ENCODE measurements at places on chromosomes 2 and 18.

DNA sequence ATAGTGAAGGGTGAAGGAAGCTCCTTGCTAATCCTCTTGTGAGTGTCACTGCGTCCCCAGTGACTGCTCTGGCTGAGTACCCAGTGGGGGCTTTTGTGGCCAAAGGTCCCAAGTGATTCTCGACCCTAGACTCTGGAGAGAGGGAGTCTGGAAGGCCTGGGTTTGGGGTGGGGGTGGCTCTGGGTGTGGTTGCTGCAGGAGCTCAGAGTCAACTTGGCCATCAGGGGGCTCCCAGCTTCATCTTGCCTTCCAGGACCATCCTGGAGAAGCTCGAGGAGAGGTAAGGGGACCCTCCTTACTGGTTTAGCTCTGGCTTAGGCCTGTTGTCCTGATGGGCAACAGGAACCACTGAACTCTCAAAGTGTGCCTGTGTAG is 592 bp downstream of the PSD4 start:
- DNase-seq, result no peak

- no peak for DNase-seq
Measured at GRCh38 chr2:151976945-151977353, 121.9 kb downstream of the CACNB4 start.

DNA sequence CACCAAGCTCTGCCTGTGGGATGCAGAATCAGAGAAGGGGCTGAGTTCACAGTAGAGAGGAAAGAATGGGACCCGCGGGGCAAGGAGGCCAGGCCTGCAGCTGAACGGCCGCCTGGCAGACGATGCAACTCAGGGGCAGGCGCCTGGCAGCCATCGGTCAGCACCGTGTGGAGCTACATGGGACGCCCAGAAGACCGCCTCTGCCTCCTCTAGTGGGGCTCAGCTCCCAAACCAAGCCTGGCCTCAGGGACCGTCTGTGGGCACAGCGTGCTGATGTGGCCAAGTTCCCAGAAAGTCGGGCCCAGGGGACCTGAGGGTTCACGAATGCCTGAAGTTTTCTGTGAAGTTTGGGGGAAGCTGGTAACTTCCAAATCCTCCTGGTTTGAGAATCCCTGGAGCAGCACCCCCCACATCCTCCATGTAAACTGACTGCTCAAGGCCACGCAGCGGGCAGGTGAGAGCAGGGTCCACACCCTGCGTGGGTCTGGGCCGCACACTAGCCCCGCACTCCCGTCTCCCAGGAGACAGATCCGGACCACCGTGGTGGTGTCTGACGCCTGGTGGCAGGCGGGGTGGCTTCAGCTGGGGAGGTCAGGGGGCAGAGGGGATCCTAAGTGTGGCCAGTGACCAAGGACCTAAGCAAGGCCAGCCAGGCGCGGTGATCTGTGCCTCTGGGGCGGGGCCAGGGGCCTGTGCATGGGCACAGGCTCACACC is 14.6 kb downstream of the SNORC start:
- DNase-seq, result no peak

GRCh38 chr2:10185046-10185445 is 62.5 kb downstream of the RRM2 start:
- DNase-seq, result no peak

- no peak for DNase-seq
Measured at GRCh38 chr2:231012463-231012862, 16.5 kb downstream of the SPATA3 start.

DNA sequence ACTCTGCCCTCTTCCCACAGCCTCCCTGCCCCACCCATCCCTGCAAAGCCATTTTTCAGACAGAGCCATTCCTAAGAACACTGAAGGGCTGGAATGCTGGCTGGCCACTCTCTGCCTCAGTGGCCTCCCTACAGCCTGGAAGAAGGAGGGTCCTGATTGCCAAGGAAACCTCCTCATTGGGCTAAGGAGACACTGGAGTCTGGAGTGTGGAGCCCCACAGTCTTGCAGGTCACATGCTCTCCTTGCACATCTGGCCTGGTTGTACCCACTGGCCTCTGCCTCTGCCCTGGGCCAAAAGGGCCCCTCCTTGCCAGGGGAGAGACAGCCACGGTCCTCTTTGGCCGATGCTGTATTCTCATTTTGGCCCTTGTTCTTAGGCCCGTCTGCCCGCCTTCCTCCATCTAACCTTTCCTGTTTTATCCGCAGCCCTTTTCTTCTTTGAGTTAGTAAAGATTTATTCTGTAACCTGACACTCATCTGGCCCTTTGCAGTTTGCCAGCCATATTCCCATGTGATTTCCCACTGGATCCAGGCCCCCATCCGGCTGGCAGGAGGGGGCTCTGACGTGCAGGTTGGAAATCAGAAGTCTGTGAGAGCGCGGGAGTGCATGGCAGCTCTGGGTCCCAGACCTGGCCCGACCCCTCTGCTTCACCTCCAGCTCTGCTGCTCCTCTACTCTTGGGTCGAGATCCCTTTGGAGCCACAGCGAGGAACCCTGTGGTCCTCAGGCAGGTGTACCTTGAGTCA is 11.0 kb upstream of the CATIP start:
- DNase-seq, result no peak

DNA sequence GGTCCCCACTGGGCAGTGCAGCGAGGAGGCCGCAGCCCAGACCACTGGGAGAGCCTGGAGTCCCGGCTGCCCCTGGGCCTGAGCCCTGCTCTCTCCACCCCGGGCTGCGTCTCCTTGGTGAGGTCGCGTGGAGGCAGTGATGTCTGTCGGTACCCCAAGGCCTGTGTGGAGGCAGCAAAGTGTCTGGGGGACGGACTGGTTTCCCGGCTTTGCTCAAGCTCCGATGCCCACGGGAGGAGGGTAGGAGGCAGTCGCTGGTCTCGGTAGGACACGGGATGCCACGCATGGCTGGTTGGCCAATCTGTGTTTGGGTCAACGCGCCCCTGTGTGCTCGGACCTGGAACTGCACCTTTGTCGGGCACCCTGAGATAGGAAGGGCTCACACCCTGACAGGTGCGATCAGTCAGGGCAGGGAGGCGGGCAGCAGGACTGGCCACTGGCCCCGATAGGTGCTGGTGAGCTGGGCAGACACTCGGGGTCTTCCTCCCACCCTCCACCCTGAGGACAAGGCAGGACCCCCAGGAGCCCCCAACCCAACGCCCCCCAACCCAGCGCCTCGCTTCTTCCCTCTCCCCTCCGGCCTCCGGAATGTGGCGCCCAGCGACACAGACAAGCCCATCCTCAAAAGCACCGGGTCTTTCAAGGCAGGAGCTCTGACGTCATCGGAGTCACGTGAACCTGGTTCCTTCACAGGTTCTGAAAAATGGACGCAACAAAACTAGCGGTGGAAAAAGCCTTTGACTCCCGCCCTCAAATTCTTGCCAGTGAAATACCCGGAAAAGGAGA is 288.6 kb downstream of the NDUFA10 start:
- DNase-seq, result no peak

- no peak for DNase-seq
Measured at GRCh38 chr2:170733798-170734600, 18.9 kb downstream of the SP5 start.

DNA sequence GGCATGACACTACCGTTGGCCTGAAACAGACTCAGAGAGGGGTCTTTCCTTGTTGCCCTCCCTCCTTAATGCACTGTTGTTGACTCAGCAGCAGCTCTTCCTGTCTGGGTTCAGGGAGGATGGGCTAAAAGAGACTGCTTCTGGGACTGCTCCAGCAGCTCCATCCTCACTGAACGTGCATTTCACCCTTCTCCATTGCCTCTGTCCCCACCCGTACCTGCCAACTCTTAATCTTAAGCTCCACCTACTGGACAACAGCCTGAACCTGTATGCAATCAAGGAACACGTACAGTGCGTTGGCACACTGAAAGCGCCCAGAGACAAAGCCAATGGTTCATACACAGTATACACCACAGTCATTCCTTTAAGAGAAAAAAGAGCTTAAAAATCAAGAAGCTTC is 230.8 kb upstream of the RAB6C start:
- DNase-seq, result no peak

DNA sequence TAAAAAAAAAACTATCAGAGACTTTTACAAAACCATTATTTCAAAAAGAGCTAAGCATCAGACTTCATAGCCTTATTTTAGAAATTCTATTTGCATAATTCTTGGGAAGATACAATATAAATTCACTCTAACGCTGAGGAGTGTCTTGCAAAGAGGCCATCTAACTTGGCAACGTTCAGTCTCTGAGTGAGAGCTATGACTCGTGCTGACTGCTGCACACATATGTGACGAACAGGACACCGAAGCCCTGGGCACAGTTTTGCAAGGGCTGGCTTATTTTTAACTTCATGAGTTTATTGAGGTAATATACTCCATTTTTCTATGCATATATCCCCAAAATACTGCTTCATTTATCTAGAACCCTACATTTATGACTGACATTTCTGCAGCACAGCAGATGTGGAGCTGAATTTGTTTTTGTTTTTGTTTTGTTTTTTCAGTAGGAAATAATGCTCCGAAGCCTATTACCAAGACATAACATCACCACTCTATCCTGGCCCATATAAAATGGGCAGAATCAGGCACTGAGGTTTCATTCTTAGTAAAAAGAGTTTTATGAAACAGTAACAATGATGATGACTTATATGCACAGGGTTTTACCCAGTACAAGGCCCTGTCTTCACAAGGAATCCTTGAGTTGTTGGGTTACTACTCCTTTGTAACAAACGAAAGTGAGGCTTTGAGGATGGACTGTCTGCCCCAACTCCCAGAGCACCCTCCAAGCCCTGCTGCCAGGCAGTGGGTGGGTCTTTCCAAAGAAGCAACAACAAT is 68.3 kb downstream of the CRACDL start:
- no peak for DNase-seq

DNA sequence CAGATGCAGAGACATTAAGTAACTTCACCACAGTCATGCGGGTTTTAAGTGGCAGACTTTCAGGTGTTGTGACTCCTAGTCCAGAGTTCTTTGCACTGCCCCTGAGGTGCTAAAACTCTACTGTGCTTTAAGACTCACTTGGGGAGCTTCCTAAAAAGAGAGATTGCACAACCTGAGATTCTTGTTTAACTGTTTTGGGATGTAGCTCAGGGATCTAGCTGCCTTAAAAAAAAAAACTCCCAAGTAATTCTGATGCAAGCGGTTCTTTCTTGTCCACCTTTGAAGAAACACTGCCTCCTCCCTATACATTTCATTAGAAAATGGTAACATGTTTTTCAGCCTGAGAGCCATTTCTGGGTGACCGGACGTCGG is 13.0 kb downstream of the IL37 start:
- DNase-seq, result no peak
